ENCODE measurements at places on chromosomes 7 and 10.
A peak's percentile ranks its signal among the peaks of the same experiment; 100 is the strongest.

- DNase-seq, result no peak
Observed at GRCh38 chr7:148242294-148242821, 348.2 kb upstream of the C7orf33 start.

- DNase-seq, result no peak
Observed at GRCh38 chr10:25766213-25766612, 167.8 kb upstream of the MYO3A start.

DNA sequence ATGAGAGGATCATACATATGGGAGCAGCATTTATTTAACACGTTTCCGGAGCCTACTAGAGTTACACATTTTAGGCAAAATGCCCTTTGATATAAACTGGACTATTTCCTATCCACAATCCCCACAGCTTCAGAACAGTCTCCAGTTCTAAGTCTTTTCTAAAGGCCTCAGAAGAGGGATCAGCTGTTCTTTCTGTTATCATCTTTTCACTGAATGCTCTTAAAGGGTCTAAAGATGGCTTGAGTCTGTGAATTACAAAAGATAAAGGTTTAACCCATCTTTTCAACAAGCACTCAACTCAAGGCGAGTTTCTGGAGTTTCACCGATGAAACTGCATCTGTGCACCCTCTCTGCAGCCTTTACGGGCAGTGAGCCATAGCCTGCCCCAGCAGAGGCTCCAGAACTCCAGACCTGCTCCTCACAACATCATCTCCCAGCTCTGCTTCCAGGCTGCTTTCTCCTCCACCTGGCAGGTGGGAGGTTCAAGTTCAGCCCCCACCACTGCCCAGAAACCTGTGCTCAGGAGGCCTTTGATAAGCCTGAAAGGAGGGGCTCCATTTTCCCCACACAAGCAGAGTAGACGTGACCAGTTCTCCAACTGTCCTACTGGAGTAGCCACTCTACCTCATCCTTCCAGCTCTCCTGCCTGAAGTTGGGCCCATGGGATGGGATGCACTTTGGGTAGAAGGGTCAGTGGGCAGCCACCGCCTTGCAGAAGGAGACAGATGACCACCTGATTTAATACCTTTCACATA, 53.4 kb downstream of the HSPA12A start:
- no peak for DNase-seq

DNA sequence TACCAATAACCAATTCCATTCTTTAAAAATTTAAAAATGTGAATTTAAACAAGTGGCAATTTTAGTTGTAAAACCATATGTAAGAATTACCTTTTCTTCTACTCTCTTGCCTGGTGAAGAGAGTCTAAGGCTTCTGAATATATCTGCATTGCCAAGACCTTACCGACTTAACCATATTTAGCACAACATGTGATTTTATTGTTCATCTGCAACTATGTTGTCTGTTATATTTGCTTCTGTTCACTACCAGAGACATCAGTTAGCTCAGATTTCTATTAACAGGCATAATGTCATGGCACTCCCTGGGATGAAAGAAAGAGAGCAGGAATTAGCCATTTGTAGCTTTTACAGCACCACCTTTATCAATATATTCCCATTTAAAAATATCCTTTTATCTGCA, 55.3 kb downstream of the CHN2 start:
- DNase-seq, result no peak

DNA sequence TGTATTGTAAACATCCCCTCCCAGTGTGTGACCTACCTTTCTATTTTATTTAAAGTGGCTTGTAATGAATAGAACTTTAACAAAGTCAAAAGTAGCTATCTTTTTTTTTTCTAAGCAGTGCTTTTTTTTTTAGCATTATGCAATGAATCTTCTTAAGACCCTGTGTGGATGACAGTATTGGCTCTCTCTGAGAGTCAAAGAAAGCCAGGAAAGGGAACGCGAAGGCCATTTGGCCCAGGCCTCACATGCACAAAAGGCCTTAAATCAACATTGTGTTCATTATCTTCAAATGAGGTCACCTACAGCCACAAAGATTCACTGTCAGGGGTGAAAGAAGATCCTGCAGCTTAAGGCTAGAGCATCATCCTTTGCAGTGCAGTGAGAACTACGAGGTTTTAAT, 721.5 kb downstream of the GRID1 start:
- no peak for DNase-seq

GRCh38 chr7:149414745-149415390, 46.0 kb downstream of the ZNF777 start:
- DNase-seq, result no peak

DNA sequence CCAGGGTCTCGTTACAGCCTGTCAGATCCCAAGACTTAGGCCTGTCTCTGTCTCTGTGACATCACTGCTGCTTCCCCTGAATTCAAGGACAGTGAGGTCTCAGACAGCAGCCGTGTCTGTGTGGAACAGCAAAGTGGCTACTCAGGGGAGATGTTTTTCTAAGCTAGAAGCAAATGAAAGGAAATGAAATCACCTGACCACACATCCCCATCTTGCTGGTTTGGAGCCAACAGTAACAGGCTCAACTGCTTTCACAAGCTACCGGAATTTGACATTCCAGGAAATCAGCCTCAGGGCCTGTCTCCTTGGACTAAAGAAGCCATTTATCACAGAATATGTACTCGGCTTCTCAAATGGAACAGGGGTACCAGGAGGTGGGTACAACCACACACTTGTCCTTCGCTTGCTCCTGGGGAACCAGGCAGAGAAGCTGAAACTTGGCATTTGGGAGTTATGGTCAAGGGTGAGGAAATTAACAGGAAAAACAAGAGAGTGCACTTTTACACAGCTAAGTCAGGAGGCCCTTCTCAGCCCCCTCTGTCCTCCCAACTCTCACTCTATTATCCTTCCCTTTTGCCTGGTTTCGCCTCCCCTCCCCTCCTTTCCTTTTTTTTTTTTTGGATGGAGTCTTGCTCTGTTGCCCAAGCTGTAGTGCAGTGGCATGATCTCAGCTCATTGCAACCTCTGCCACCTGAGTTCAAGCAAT, 73.2 kb downstream of the SPDYE5 start:
- no peak for DNase-seq

DNA sequence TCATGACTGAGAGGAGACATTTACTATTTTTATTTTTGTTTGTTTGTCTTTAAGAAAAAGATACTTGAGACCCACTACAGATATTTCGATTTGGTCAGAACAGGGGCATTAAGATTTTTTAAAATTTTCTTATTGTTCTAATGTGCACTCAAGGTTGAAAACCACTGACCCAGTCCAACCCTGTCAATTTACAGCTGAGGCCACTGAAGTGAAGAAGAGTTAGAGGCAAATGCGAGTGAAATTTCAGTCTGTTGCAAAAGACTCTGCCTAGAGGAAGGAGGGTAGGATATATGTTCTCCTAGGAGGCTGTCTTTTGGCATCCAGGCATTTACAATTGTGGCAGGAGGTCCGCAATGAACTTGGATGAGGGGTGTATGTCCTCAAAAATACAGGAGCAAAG, 396.3 kb downstream of the RPS24 start:
- no peak for DNase-seq

DNA sequence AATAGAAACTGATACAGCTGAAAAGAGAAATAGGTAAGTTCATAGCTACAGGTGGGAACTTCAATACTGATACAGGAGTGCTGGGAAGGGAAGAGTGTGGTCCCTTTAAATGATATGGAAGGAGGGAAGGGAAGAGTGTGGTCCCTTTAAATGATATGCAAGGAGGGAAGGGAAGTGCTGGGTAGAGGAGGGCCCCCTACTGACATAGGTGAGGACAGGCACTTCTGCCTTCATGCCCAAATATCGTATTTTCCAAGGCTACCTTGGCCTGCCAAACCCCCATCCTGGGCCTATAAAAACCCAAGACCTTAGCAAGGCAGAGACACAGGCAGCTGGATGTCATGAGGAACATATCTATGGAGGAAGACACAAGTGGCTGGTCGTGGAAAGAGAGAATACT, 92.3 kb downstream of the MAGI2 start:
- no peak for DNase-seq

- DNase-seq, result no peak
Observed at GRCh38 chr7:90821961-90822620, 226.0 kb downstream of the CDK14 start.

DNA sequence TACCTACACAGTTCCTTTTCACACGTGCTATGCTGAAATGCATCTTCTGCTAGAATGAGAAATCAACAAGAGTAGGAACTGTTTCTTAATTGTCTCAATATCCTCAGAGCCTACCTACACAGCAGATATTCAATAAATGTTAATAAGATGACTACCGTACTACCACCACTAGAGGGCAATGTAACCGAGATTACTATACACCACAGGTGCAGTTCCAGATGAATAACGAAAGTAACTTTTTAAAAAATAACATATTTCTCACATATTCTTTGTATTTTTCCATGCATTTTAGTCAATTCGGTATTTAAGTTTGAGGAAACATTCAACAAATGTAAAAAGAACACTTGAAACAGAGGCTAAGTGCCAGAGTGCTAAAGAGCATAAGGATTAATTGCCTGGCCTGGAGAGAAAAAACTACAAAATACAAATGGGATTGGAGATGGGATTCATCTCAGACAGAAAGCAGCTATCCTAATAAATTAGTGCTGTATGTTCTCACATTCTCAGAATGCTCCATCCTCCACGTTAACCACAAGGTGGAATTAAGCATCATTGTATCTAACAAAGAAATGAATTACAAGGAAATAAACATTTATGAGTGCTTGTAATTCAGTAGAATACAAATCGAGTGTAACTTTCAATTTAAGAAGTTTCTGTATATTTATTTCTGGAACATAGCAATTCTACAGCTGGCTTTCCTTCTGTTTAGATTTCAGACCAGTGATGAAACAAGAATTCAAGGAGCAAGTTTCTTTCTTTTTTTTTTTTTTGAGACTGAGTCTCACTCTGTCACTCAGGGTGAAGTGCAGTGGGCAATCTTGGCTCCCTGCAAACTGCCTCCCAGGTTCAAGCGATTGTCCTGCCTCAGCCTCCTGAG, 20.3 kb upstream of the HECTD2 start:
- DNase-seq, result peak; percentile 79

DNA sequence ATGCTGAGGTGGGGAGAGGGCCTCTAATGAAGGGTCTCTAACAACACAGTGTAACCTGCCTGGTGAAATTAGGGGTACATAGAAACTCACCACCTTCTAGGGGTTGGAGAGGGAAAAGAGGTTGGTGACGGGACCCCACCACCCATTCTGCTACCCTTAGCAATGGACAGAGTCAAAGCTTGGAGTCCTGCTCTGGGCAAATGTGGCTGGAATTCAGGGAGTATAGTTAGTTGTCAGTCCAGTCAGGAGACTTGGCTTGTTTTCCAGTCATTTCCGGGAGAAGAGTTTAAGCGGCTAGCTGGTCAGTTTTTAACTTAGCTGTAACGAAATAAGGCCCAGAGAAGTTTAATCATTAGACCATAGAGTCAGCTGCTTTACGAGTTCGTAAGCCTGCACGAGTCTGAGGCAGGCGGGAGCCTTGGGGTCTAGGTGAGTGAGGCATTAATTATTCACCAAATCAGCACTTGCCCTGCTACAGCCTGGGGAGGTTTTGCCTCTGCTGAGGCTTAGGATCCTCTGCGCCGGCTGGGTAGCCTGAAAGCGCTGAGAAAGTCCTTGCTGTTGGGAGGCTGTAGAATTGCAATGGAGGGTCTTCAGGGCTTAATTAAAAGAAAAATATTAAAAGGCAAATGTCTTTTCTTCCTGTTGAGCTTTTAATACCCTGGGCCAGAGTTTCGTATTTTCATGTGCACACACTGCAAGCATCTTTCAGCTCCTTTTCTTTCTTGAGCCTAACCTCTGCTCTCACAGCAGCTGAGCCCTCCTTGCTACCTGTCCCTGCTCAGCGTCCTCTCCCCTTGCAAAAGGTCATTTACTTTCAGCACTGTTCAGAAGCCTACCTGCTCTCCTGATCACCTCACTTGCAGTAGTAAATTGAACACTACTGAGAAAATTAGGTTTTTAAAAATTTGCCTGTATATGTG, 1.5 kb upstream of the LAMB1 start:
- DNase-seq, result no peak

GRCh38 chr10:63219749-63220148, 86.6 kb downstream of the NRBF2 start:
- DNase-seq, result no peak

GRCh38 chr10:91672021-91672608, 39.2 kb upstream of the PPP1R3C start:
- DNase-seq, result peak; percentile 65

Data from T-helper 2 cell (primary cell).